ENCODE measurements at places on chromosomes 5 and 9. TPM values are rescaled to one million over a fixed set of nuclear protein-coding genes. Genes with fewer than 3 reads are reported as not detected.

SEMA6A gene
- 0.13 TPM for total RNA-seq

MOCS2 gene
- 26.9 TPM for total RNA-seq

CNTFR gene
- not detected for total RNA-seq

TMC1 gene
- not detected for total RNA-seq

CNTNAP3B gene
- total RNA-seq = not detected

NR6A1 gene
- 0.76 TPM for total RNA-seq

SLC36A2 gene
- not detected for total RNA-seq

Data from activated CD4-positive, alpha-beta memory T cell treated with anti-CD3 and anti-CD28 coated beads, Interleukin-2, amount 10 ng/mL, durations not matched to agents 7 days and 5 days (primary cell).